Left lobe of liver (tissue), 2 donors: ENCODE measurements at places on chromosomes 4 and X. TPM values are rescaled to one million over a fixed set of nuclear protein-coding genes. Genes with fewer than 3 reads are reported as not detected.
A peak's percentile ranks its signal among the peaks of the same experiment; 100 is the strongest.

- DNase-seq = no peak
These were observed 23.2 kb downstream of the SLC7A11 start for GRCh38 chr4:138218976-138219375.

GRCh38 chr4:166838975-166839614 lies 395.2 kb downstream of the SPOCK3 start:
- DNase-seq = no peak

DNA sequence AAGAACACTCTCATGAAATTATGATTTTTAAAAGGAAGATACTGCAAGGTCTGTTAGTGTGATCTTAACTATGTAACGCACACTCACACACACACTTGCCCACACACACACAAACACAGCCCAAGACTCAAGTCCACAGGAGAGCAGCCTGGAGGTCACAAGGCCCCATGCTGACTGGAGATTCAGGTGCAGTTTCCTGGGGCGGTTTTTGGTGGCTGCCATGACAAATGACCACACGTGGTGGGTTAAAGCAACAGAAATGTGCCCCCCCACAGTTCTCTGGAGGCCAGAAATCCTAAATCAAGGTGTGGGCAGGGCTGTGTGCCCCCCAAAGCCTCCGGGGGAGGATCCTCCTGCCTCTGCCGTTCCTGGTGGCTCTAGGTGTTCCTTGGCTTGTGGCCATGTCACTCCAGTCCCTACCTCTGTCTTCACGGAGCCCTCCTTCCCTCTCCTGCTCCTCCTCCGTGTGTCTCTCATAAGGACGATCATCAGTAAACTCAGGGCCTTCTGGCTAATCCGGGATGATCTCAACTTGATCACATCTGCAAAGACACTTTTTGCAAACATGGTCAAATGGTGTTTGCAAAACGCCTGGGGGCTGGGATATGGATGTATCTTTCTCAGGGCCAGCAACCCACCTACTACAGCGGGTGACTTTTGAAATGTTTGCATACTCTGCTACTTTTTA lies 9.7 kb upstream of the HTRA3 start:
- no peak for DNase-seq

DNA sequence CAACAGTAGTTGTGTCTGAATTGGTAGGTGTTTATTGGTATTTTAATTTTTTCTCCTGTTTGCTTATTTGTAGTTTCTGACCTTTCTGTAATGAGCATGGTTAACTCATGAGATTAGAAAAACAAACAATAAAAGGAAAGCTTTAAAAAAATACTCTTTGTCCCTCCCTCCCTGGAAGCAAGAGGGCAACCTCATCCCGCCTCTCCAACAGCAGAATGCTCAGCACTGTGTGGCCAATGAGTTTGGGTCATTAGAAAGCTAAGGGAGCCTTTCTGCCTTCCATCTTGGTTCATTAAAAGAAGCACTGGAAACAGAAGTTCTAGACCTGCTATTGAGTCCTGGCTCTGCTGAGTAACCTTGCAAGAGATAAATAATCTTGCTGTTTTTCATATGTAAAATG lies 33.9 kb downstream of the TRPC5 start:
- no peak for DNase-seq

DNA sequence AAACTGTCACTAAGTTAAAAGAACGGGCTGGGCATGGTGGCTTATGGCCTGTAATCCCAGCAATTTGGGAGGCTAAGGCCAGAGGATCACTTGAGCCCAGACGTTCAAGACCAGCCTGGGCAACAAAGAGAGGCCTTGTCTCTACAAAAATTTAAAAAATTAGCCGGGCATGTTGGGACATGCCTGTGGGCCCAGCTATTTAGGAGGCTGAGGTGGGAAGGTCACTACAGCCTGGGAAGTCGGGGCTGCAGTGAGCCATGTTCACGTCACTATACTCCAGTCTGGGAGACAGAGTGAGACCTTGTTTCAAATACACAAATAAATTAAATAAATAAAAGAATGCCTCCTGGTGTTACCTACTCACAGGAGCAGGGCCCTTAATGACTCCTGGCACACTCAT lies 69.5 kb downstream of the APBB2 start:
- DNase-seq = no peak

DNA sequence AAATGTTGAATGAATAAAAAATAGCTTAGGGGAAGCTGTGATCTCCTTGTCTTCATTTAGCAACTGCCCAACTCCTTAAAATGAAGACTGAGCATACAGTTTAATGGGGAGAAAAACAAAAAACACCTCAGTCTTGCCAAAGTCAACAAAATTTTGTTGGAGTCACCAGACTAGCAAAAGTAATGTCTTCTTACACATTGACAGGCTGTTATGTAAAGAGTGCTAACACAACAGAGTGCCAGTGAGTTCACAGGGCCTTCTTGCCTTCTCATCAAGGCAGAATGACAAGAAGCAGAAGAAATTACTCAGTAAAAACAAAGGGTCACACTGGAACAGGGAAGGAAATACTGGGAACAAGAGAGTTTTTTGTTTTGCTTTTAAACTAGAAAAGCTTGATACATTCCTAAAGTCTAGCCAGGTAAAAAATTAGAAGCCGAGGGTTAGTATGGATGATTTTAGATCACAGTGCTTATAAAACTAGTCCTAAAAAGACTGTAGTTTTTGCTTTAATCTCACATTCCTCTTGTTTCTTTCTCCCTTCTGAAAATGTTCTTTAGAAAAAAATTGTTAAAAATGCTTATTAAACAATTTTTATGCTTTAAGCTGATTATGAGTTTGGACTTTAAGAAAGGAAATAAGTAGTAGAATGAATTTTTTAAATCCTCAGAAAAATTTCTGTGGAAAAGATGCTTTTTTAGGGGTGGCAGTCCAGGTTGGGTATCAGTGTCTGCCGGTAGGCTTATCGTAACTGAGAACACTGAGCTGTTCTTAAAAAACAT lies 38.7 kb upstream of the FRAS1 start:
- DNase-seq = no peak

GRCh38 chr4:16082426-16083240 lies 1.2 kb downstream of the PROM1 start:
- no peak for DNase-seq

DNA sequence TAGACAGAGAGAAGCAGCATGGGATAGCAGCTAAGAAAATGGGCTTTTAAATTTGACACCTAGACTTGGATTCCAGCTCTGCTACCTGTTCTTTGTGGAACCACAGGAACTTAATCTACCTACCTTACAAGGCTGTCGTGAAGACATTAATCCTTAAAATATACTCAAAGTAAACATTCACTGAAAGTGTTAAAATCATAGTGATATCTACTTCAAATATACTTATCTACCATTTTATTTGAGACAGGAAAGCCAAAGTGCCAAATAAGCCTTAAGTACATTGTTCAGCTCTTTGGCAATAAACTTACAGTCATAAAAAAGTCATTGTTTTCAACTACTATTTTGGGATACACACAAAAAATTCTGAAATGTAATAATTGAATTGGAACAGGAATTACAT lies 295.0 kb upstream of the PITX2 start:
- no peak for DNase-seq

DNA sequence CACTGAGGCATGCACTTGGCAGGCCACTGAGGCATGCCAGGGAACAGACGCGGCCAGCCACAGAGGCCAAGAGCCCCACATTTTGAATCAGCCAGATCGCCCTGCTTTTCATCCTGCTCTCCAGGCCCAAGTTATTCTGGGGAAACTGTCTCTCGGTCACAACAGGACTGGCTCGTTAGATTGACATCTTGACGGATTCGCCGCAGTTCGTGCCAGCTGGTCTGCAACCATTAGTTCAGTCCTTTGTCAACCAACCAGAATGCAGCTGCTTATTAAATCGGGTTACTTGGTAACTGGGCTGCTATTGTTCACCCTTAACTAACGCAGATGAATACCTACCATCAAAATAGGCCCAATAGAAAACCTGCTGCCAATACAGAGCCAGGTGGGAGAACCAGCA lies 16.7 kb downstream of the CLDN34 start:
- DNase-seq = no peak

GRCh38 chr4:114384629-114385028 lies 214.0 kb upstream of the UGT8 start:
- DNase-seq = no peak

GRCh38 chrX:924017-924416 lies 288.4 kb downstream of the CRLF2 start:
- DNase-seq = peak; percentile 7

- DNase-seq = no peak
These were observed 90.8 kb downstream of the ZNF330 start for GRCh38 chr4:141311246-141312204.

GRCh38 chr4:92270908-92271307 lies 32.9 kb upstream of the GRID2 start:
- DNase-seq = no peak

GRCh38 chrX:73930300-73930699 lies 367.3 kb downstream of the CHIC1 start:
- DNase-seq = no peak

Gene NKAP
- 3.4 TPM for total RNA-seq

Gene BEX5
- not detected for total RNA-seq

Gene GAGE12E
- not detected for total RNA-seq

Gene UCHL1
- total RNA-seq = 1.0 TPM

Gene GPR34
- total RNA-seq = 1.2 TPM

Gene KLB
- 22.0 TPM for total RNA-seq

Gene KCNIP4
- total RNA-seq = not detected

Gene MAOB
- 131 TPM for total RNA-seq

Gene REST
- total RNA-seq = 13.4 TPM
